Activated CD8-positive, alpha-beta memory T cell treated with anti-CD3 and anti-CD28 coated beads for 1 hour (primary cell): ENCODE measurements at places on chromosomes 5 and 9.
A peak's percentile ranks its signal among the peaks of the same experiment; 100 is the strongest.

DNA sequence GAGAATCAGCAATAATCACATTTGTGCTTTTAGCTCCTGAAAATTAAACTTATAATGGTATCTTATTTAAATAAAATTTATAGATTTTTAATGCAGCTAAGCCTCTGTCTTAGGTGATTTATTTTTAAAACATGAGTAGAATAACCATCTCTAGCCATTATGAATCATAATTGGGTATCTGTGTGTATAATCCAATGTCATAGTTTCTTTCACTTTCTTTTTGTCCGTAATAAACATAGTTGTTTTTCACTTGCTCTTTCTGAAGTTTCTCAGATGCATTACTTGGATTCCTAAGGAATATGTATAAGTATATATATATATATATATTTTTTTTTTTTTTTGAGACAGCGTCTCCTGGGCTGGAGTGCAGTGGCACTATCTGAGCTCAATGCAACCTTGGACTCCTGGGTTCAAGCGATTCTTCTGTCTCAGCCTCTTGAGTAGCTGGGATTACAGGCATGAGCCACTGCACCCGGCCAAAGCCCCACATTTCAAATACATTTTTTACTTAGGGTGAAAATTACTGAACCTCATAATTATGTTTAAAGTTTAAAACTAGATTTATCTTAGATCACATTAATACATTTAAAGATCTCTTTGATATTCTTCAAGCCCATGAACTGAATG is 377.1 kb downstream of the PRDM9 start:
- DNase-seq: no peak

DNA sequence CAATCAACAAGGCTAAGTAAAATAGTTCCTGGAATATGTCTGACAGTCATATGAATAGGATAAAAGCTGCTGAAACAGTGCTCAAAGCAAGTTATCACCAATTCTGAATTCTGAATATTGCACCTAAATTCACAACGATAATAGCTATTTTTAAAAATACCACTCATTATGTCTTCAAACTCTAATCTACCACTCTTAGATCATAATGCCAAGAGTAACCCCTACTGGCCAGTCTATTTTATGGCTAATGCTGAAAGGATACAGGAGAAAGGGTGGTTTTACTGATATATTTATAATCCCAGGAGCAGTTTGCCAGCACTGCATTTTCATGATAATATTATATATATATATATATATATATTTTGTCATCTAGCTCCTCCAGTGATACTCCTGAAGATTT is 232.8 kb downstream of the PDE4D start:
- DNase-seq: no peak

- peak; percentile 30 for DNase-seq
These were observed 21.1 kb downstream of the FAM219A start for GRCh38 chr9:34437006-34437925.

DNA sequence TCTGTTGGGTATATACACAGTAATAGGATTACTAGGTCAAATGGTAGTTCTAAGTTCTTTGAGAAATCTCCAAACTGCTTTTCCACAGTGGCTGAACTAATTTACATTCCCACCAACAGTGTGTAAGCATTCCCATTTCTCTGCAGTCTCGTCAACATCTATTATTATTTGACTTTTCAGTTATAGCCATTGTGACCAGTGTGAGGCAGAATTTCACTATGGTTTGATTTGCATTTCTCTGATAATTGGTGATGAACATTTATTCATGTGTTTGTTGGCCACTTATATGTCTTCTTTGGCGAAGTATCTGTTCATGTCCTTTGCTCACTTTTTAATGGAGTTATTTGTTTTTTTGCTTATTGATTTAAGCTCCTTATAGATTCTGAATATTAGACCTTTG is 596.2 kb upstream of the DAB2 start:
- DNase-seq: no peak

- no peak for DNase-seq
These were observed 365.5 kb upstream of the CDH18 start for GRCh38 chr5:20353499-20353898.

- DNase-seq: no peak
These were observed 1649.8 kb downstream of the EFNA5 start for GRCh38 chr5:106020894-106021293.

- DNase-seq: peak; percentile 62
These were observed 18.1 kb downstream of the TCF7 start for GRCh38 chr5:134132372-134133187.

DNA sequence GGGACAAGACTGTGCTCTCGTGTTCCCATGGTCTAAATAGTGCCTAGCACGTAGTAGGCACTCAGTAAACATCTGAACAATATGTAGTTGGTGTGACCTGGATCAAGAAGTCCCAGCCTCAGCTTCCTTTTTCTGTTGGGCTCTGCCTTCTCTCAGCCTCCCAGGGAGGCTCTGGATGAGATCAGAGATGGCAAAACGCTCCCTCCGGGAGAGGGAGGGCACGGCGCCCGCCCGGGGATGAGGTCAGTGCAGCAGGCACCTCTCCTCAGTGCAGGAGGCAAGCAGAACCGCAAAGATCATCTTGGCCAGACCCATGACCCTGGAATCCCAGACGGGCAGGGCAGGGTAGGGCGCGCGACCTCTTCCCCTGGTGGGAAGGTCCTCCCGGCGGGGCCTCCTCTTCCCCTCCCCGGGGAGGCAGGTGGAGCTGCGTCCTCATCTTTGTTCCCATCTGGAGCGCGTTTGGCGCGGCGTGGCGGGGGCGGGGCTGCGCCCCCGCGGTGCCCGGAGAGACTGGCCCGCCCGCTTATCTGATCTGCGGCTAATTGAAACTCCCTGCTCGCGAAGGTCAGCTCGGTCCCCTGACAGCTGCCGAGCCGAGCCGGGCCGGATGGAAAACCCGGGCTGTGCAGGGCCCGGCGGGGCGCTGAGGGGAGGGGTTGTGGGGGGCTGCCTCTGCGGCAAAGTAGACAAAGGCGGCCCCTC is 60.9 kb downstream of the CXXC5 start:
- no peak for DNase-seq

- no peak for DNase-seq
These were observed 178.5 kb upstream of the GNA14 start for GRCh38 chr9:77826621-77827020.

DNA sequence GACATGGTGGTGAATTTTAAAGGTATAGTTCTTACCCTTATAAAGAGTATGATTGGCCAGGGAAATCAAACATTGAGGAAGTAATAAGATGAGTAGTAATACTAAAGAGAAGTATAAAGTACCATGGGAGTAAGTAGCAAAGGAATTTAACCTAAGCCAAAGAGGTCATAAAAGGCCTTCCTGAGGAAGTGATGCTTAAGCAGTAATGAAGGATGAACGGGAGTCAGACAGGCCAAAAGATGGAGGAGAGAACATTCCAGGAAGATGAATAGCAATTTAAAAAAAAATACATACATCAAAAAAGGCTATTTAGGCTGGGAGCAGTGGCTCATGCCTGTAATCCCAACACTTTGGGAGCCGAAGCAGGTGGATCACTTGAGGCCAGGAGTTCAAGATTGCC is 29.0 kb downstream of the KLHL3 start:
- DNase-seq: no peak

GRCh38 chr9:96217294-96217707 is 84.7 kb downstream of the HSD17B3 start:
- no peak for DNase-seq

DNA sequence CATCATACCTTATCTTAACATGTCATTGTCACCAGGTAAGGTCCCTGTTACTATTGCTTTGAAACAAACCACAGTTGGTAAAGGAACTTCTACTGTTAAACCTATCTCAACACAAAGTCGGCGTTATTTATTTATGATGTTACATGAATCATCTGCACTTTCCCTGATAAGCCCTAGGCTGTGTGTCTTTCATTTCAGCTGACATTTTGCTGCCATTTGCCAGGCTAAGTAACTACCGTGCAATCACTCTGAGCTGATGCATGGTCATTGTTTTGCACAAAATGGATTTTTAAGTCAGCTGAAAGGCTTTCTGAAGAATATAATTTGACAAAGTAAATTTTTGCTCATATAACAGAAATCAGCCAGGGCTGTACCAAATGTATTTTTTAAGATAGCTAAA is 546.5 kb downstream of the ZNF608 start:
- no peak for DNase-seq

DNA sequence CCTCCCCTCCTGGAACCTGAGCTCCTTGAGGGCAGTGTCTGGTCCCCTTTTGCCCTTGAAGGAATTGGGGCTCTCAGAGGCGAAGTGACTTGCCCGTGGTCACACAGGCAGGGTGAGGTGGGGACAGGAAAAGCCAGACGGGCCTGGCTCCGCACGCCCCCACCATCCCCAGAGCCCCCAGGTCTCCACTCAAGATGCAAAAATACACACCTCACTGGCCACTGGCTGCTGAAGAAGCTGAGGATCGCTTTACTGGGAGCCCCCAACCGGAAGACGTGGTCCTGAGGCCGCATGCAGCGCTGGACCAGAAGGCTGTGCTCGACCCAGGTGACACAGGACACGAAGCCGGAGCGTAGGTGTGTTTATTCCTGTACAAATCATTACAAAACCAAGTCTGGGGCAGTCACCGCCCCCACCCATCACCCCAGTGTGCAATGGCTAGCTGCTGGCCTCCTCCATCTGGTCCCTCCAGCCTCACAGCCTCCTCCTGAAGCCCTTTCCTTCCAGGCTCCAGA is 7.6 kb upstream of the AK1 start:
- DNase-seq: no peak

- DNase-seq: no peak
These were observed 1189.4 kb upstream of the NUDT12 start for GRCh38 chr5:104751969-104752368.

GRCh38 chr5:26791021-26791420 is 247.4 kb downstream of the CDH9 start:
- no peak for DNase-seq

GRCh38 chr9:87578625-87579024 is 81.0 kb downstream of the DAPK1 start:
- no peak for DNase-seq

GRCh38 chr9:107243742-107244141 is 39.3 kb upstream of the RAD23B start:
- DNase-seq: no peak

GRCh38 chr5:170545811-170546210 is 42.0 kb downstream of the KCNIP1 start:
- DNase-seq: no peak

GRCh38 chr5:63022403-63022802 is 443.8 kb downstream of the LRRC70 start:
- DNase-seq: no peak

GRCh38 chr9:124361128-124361527 is 54.1 kb downstream of the PSMB7 start:
- DNase-seq: no peak

- DNase-seq: no peak
These were observed 3.7 kb downstream of the CD180 start for GRCh38 chr5:67192719-67193438.

GRCh38 chr5:105954341-105954740 is 1716.4 kb downstream of the EFNA5 start:
- DNase-seq: no peak

DNA sequence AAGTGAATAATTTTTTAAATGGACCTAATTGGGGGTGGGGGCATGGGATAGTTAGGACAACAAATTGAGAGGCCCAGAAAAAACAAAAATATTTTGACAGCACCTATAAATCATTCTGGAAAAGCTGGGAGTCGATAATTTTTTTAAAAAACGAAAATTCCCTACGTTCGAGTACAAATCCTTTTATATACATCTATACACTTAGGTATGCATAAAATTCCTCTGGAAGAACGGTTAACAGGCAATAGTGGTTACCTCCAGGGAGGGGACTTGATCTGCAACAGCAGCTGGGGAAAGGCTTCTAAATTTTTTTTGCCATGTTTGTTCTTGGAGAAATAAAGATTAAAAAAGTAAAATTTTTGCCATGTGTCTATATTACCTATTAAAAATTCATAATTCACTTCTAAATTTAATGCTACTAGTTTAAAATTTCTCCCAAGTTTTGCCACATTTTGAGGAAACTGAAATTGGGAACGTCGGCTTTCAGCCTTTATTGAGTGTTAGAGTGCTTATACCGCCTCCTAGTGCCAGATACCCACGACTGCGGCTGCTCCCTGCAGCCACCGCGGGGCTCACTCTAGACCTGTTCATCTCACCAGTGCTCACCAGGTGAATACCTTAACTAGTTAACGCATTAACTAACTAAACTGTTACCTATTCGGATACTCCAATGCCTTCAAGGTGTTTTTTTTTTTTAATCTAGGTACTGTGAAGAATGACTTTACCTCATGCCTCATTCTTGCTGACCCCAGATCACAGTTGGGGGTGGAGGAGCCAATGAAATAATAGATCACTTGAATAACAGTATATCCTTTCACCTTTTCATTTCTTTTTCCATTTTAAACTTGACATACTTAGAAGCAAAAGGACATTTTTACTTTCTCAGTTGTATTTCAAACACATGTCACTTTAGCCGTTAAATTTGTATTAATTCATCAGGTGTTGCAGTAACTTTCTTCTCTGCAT is 1.8 kb upstream of the BHMT start:
- no peak for DNase-seq

DNA sequence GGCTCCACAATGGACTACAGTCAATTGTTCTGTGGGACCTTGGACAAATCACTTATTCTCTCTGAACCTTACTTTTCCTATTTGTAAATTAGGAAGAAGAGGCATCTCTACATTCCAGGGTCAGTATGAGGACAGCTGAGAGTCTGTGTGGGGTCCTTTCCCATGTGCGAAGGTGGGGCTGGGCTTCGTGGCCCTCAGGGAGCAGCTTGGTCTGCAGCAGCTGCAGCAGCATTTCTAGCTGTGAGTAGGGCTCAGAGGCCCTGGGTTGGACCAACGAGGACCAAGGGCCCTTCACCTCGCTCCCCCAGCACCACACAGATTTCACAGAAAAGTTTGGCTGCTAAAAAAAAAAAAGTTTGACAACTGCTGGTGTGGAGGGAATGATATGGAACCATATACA is 9.4 kb upstream of the DDX41 start:
- no peak for DNase-seq
